ENCODE measurements at places on chromosomes 6 and 20.
A peak's percentile ranks its signal among the peaks of the same experiment; 100 is the strongest.

DNA sequence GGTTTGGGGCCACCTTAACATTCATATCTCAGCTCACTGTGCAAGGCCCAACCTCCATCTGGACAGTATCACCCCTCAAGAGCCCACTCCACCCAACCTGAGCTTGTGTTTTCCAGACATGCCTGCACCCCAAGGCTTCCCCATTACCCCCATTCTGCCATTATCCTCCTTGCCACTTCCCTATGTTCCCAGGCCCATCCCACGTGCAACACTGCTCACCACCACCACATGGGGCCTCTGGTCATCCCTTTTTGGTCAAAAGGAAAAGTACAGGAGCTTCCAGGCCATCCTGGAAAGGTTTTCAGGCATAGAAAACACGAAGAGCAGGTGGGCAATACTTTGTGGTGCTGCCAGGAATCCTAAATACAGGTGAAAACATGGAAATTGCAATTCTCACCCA, 140.3 kb downstream of the SYNDIG1 start:
- DNase-seq, result no peak

DNA sequence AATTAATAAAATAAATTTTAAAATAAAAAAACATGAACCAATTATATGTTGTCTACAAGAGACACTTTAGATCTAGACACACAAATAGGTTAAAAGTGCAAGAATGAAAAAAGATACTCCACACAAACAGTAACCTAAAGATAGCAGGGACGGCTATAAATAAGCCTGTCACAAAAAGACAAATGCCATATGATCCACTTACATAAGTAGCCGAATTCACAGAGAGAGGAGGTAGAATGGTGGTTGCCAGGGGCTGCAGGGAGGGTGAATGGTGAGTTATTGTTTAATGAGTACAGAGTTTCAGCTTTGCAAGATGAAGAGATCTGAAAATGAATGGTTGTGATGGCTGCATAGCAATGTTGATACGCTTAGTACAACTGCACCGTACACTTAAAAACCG, 32.7 kb downstream of the KATNA1 start:
- DNase-seq, result no peak

DNA sequence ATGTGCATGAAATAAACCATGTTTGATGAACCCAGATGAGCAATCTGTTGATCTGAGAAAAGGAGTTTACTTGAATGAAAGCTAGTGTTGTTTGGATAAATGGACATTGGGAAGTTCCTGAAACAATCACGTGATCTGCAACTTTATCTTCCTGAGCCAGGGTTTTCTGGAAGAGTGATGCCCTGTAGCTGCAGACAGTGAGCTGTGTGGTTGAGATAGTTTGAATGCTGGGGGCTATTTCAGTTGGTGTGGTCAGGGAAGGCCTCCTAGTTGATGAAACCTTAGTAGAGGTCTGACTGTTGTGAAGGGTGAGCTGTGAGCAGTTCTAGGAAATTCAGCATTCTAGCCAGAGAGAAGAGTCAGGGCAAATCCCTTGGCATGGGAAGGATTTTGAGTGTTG, 643.7 kb downstream of the UTRN start:
- DNase-seq, result no peak

DNA sequence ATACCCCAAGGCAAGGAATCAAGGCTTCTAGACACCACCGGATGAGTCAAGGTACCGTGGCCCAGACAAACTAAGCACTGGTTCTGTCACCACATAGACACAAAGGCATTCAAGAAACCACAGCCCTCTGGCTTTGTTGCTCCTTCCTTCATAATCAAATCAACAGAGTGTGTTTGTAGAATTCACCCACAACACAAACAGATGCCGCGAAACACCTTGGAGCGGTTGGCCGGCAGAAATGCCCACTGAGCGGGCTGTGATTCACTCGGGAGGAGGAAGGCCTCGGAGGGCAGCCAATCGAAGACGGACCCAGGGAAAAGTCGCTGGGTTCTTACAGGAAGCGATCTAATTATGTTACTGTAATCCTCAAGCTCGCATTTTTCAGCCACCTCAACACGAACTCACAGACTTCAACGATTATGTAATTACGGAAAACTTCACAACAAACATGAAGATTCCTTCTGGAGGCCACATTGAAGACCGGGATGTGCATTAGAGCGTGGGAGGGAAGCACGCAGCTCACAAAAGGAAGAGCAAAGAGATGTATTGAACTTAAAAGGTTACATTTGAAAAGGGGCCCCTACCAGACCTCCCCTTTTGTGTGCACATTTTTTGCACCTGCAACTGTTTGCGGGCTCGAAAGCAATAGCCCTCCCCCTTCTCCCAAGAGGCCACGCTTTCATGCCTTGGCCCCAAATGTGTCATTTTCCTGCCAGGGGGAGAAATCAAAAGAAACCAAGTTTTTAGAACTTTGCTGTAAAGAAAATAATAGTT, 184.7 kb upstream of the PREP start:
- no peak for DNase-seq

- DNase-seq, result no peak
Observed at GRCh38 chr6:157599191-157599590, 218.2 kb downstream of the ZDHHC14 start.

GRCh38 chr6:33217246-33217645, 8.9 kb downstream of the RING1 start:
- DNase-seq, result no peak

GRCh38 chr6:12295558-12296254, 5.5 kb downstream of the EDN1 start:
- DNase-seq, result no peak

GRCh38 chr6:74969591-74970267, 236.1 kb downstream of the COL12A1 start:
- DNase-seq, result no peak

- peak; percentile 75 for DNase-seq
Observed at GRCh38 chr6:90478278-90478677, 108.6 kb downstream of the MAP3K7 start.

DNA sequence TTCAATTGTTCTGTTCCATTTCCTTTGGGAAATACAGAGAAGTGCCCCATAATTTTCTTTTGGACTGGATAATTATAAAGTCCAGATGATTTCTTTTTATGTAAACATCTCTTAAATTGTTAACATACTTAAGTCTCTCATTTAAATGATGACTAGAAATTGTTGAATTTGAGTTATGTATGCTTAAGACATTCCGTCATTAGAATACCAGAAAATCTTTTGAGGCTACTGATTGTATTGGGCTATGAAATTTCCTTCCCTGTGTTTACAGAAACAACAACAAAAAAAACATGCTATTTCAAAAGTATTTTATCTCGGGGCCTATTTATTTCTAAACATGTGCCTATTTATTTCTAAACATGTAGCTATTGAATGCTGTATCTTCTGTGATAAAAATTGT, 125.4 kb downstream of the SH3BGRL2 start:
- DNase-seq, result no peak

DNA sequence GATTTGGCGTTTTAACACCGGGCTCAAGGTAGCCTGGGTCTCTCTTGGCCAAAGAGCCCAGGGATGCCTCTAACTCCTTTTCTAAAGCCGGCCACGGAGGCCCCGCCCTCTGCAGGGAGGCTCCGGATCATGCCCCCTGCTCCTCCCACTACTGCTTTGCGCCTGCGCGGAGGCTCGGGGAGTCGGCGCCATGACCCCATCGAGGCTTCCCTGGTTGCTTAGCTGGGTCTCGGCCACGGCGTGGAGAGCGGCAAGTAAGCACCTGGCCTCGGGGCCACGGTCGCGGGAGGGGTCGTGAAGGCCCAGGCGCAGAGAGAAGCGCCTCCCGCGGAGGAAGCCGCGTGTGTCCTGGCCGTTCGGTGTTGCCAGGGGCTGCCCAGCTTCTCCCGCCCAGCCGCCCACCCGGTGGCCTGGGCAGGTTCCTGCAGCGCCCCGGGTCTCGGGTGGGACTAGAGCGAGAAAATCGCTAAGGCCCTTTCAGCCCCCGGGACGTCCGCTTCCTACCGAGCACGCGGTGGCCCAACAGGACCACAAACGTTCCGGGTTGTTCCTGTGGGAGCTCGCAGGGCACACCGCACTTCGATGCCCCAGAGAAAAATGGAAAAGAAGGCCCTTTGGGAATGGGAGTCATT, at the start of gene SDHAF4:
Gene SDHAF4 (plus strand): TSS at position 180 of the 632 bp plus-strand sequence. CDS start 11 bp downstream, at position 191.
- DNase-seq, result peak; percentile 98

GRCh38 chr6:130890521-130890971, 63.3 kb downstream of the SMLR1 start:
- no peak for DNase-seq

DNA sequence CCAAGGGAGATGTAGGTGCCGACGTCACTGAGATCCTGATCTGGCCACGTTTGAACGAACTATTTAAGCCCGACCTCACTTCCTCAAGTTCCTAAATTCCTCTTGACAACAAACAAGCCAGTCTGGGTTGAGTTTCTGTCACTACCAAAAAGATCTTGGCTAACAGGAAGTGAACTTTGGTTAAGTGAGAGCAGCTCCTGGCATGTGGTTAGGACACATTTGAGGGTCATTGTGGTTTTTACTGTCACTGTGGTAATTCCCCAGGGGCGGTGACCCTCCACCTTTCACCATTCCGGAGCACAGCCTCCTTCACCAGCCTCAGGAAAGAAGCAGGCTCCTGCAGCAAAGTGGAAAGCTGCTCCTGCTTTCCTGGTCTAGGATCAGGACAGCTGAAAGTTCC, 43.1 kb upstream of the ZNF831 start:
- DNase-seq, result no peak

- no peak for DNase-seq
Observed at GRCh38 chr6:66429210-66429609, 722.2 kb upstream of the EYS start.

- no peak for DNase-seq
Observed at GRCh38 chr6:6058054-6058444, 51.3 kb upstream of the NRN1 start.

- DNase-seq, result no peak
Observed at GRCh38 chr6:139131736-139132280, 3.1 kb upstream of the HECA start.

GRCh38 chr6:67358241-67358640, 1276.8 kb upstream of the ADGRB3 start:
- no peak for DNase-seq

- DNase-seq, result no peak
Observed at GRCh38 chr6:157218371-157219198, 104.7 kb downstream of the TMEM242 start.

GRCh38 chr6:132969196-132969595, 154.8 kb downstream of the RPS12 start:
- no peak for DNase-seq

GRCh38 chr20:46316984-46317684, 8.8 kb upstream of the CDH22 start:
- no peak for DNase-seq

DNA sequence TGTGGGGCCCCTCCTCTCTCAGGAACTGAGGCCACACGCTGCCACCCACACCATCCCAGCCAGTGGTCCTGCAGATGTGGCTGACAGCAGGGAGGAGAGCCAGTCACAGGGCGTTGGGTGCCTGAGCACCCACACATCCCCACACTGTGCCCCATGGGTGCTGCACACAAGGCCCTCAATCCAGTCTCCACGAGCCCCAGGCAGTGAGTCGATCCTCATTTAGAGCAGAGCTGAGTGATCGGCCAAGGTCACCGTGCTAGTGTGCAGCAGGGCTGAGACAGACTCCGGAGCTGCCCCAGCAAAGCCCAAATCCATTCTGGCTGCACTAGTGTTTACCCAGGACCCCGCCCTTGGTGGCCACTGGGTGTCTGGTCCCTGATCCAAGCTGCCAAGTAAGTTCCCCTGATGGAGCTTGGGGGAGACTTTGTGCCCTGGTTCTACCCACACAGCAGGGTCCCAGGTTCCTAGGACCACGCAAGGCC, 9.0 kb downstream of the C20orf203 start:
- DNase-seq, result no peak

DNA sequence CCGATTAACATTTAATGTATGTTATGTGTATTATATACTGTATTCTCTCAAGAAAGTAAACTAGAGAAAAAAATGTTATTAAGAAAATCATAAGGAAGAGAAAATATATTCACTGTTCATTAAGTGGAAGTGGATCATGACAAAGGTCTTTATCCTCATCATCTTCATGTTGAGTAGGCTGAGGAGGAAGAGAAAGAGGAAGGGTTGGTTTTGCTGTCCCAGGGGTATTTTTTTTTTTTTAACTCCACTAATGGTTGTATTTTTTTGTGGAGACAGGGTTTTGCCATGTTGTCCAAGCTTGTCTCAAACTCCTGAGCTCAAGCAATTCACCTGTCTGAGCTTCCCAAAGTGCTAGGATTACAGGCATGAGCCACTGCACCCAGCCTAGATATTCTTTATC, 11.0 kb downstream of the ECT2L start:
- DNase-seq, result no peak

GRCh38 chr6:143700684-143701348, 23.1 kb downstream of the PHACTR2 start:
- DNase-seq, result no peak

DNA sequence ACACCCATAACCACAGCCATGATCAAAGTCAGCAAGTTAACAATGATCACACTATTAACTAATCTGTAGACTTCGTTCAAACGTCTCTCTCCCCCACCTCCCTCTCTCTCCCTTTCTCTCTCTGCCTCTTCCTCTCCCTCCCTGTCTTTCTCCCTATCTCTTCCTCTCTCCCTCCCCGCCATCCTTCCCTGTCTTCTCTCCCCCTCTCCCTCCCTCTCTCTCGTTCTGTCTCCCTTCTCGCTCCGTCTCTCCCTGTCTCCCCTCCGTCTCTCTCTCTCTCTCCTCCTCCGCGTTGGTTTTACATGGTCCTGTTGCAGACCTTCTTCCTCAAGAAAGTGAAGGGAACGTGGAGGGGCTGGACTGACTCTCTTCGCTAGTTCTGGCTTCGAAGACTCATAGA, 308.9 kb upstream of the FOXQ1 start:
- no peak for DNase-seq

DNA sequence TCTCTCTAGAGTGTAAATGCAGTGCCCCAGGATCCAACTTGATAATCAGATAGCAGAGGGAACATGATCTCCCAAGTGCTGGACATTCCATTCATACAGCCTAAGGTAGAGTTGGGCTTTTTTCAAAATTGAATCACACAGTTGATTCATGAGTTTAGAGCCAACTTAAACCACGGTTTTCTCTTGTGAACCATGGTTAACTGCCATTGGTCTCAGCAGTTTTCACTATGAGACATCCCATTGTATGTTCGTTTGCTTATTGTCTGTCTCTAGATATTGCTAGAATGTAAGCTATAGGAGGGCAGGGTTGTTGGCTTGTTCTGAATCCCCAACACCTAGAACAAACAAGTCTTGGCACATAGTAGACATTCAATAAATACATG, 37.2 kb upstream of the TAF8 start:
- DNase-seq, result no peak

DNA sequence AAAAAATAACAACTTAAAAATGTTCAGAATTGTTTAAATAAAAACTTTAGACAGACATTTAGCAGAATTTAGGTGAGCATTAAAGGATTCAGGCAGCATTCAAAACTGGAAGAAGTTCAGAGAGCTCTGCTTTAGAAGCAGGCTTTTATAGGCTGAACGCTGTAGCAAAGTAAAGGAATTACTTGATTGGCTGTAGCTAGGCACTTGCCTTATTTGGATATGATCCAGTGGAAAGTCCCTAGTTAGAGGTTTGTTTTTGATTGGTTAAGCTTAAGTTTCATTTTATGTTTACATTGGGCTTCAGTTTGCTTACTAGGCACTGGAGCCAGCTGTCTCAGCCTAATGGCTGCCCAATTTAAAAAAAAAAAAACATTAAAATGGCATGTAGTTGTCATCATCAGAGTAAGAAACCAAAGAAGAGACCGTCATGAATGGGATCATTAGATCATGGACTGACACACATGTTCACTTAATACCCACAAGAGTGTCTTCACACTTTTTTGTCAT, 65.1 kb downstream of the CBFA2T2 start:
- DNase-seq, result no peak
